ENCODE measurements at places on chromosomes 2 and 18.

- DNase-seq: no peak
Measured at GRCh38 chr18:75246721-75247610, 36.4 kb downstream of the TSHZ1 start.

- no peak for DNase-seq
Measured at GRCh38 chr18:60577457-60577856, 204.9 kb upstream of the MC4R start.

DNA sequence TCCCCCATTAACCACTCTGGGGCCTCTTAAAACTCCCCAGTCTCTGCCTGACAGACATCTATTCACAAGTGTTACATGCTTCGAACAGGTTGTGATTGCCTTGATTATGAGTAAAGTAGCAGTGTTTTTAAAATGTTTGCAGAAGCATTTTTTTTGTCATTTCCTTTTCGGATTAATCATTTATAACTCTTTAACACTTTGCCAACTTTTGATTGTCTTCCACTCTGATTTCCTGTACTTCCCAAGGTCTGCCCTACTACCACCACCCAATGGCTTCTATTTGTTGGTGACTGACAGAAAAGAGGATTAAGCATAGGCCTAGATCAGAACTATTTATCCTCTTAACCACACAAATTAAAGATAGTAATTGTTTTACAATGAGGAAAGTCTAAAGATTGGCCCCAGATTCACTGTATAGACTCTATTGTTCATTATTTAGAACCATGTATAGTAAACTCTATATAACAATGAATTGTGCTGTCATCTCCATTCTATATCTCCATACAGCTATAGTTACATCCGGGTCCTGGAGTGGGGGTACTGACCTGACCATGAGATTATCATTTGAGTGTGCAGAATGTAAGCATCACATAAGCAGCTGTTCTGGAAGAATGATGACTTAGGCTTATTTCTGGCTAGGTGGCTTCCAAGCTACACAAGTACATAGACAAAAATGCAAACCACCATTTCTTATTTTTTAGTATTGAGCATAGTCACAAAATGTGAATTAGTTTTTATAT is 110.3 kb upstream of the RBMS1 start:
- no peak for DNase-seq

GRCh38 chr2:193818801-193819499 is 1624.2 kb upstream of the TMEFF2 start:
- no peak for DNase-seq

GRCh38 chr2:28810384-28811285 is at the start of gene SPDYA:
TSS of gene SPDYA (plus strand) at chr2:28810834. CDS start at chr2:28816015, 5,181 bp downstream.
- DNase-seq: no peak

DNA sequence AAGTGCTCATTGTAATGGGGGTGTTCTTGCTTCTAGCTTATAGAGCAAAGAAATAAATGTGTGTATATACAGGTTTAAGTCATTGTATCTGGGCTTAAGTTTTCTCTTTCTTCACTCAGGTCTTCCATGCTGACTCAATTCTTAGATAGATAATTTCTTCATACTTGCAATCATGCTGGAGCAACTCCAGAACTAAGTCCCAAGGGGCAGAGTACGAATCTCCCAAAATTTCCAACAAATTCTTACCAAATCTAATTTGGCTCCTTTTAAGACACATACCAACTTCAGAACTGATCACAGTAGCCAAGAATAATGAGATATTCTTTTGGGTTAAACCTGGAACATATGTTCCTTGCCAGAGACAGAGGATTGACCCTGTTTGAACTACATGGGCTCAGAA is 4.3 kb upstream of the SPAG16 start:
- no peak for DNase-seq

GRCh38 chr18:72100465-72101004 is 443.6 kb downstream of the CBLN2 start:
- DNase-seq: no peak

- no peak for DNase-seq
Measured at GRCh38 chr2:241275504-241275903, 40.0 kb downstream of the HDLBP start.

DNA sequence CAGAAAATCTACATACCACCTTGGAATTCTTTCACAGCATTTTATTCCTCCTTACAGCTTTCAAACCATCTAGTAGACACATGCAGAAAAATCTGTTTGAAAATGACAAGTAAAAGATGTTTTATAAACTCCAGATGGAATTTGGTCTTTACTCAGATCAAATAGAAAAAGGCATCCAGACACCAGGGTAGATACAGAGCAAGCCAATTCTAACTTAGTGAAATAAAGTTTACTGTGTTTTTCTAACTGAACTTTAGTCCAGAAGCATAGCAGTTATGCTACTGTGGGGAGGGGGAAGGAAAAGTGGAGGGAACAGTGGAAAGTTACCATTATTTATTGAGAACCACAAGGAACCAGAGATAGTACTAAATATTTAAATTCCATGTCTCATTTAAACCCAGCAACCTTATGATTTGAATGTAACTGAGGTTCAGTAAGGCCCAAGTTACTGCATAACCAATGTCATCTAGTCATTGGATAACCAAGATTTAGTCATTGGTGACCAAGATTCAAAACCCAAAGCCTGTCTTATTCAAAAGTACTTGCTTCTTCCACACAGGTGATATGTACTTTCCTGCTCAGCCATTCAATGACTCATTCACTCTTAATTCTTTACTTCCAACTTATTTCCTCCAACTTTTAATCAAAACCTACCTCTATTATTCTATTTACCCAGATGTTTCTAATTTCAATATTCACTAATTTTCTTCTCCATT is 57.7 kb downstream of the RAD51AP2 start:
- no peak for DNase-seq

Measured in esophagus squamous epithelium (tissue), 5 donors.